ENCODE measurements at places on chromosomes 2 and 18. TPM values are rescaled to one million over a fixed set of nuclear protein-coding genes. Genes with fewer than 3 reads are reported as not detected.

PAIP2B gene
- polyA plus RNA-seq = 5.1 TPM

FBXO41 gene
- 0.18 TPM for polyA plus RNA-seq

DNA sequence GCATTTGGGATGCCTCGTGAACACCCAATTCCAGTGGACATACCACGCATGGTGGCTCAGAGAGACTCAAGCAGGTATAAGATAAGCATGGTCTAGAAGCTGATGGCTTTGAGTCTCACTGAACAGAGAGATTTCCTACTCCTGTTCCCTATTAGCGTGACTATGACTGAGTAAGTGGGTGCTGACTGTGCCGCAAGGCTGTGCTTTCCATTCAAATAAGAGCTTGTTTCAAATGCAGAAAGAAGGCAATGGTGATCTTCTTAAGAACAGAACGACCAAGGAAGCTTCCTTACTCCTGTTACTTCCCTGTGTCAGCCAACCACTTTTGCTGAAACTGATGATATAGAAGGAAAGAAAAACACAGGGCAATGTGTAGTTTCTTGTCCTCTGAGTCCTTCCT lies 63.5 kb upstream of the IGFBP2 start:
- DNase-seq = no peak

- DNase-seq = no peak
Observed at GRCh38 chr18:62663731-62664336, 51.5 kb upstream of the PHLPP1 start.

DNA sequence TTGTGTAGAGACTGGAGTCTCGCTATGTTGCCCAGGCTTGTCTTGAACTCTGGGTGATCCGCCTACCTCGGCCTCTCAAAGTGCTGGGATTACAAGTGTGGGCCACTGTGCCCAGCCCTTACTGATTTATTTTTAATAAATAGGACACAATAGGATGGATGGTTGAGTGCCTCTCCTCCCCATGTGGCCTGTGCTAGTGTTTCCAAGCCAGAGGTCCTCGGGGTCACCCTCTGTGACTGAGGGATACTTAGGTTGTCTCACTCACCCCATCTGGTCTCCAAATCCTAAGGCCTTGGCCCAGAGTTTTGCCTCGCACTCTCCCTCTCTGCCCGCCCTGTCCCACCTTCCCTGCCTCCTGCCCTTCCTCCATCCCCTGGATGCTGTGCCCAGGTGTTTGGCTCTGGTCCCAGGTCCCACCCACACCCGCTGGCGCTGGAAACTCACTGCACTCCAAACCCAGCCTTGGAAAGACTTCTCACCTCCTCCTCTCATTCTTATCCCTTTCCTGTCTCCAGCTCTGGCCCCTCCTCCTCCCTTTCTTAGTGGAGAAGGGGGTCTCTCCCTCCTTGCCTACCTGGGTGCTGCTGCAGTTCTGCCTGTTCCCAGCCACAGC lies 4.7 kb upstream of the ECEL1 start:
- DNase-seq = no peak

GRCh38 chr18:77650799-77651385 lies 401.2 kb downstream of the GALR1 start:
- no peak for DNase-seq

DNA sequence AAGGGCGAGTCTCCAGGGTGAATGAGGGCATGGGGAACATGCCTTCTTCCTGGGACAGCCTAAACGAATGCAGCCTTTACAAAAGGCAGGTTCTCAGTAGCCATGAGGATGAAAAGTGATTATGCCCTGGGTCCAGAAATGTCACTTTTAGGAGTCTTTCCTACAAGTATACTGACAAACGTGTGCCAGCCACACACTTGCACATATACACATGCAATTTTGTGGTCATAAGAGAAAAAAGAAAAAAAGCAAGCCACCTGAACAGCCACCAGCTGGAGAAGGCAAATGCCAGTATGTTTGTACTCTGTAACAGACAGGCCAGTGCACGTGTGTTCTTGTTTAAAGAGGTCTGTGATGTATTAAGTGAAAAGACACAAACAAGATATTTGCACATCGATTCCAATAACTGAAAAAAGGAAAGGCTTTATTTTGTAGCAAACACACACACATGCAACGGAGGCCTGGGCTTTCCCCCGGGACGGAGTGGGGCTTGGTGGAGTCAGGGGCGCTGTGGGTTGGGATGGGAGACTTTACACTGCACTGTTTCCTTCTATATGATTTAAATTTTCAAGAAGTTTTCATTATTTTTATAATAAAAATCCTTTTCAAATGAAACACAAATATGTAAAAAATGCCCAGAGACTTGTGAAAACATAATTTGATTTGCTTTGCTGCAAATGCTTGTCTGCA lies 108.4 kb downstream of the FAM210A start:
- DNase-seq = no peak

DNA sequence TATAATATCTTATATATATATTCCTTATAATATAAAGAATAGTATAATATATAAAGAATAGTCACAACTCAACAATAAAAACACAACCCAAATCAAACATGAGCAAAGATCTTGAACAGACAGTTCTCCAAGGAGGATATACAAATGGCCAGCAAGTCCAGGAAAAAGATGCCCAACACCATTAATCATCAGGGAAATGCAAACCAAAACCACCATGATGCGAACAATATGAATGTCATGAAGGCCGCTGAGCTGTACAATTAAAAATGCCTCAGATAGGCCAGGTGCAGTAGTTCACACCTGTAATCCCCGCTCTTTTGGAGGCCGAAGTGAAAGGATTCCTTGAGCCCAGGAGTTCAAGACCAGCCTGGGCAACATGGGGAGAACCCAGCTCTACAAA lies 58.9 kb downstream of the SLC35F5 start:
- no peak for DNase-seq

- no peak for DNase-seq
Observed at GRCh38 chr18:74248595-74248994, 43.2 kb downstream of the CYB5A start.

- no peak for DNase-seq
Observed at GRCh38 chr2:75022516-75022915, 64.1 kb downstream of the POLE4 start.

DNA sequence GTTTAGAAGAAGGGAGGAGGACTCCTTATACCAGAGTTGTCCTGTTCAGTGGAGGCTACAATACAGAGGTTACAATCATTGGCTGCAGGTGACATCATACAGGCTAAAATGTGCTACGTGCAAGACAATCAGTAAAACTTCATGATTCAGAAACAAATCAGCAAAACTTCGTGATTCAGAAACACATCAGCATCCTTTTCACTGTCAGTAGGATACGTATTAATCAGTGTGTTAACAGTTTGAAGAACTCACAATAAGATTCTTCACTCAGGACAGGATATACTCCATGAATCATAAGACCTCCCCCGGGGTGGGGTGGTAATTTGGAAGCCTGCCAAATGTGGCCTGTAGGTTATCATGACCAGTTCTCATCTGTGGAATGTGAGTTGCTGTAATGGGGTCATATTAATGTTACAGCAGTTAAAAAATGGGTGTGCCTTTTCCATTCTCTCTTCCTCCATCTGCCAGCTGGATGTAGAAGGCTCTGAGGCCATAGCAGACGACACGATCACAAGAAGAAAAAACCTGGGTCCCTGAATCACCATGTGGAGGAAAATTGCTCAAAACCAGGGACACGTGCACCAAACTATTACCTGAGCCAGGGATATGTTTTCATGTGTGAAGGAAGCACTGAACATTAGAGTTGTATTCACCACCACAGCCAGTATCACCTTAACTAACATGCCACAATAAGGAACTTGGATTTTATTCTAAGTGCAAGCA lies 134.8 kb upstream of the CREB1 start:
- DNase-seq = no peak

GRCh38 chr18:3189884-3190283 lies 29.9 kb downstream of the MYOM1 start:
- DNase-seq = no peak

- DNase-seq = no peak
Observed at GRCh38 chr2:200809506-200810251, 2.0 kb upstream of the BZW1 start.

DNA sequence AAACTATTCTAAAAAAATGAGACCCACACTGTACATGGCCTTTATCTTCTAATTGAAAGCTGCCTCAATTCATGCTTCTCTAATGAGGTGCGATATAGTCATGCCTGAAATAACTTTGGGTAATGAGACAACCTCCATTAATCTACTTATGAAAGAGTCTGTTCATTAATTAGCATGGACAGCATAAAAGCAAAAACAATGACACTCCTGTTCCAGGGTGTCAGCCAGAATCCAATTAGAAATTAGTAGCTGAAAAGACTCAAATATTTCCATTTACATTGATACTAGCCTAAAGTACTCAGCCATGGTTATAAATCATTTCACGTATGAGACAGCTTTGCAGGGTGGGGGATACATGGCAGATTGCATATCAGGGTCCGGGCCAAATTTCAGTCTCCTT lies 288.7 kb downstream of the AKAIN1 start:
- DNase-seq = no peak

GRCh38 chr2:60337142-60337497 lies 216.3 kb downstream of the BCL11A start:
- no peak for DNase-seq

All from forelimb muscle (tissue), 1 donor.